ENCODE measurements at places on chromosomes 7 and 10.

DNA sequence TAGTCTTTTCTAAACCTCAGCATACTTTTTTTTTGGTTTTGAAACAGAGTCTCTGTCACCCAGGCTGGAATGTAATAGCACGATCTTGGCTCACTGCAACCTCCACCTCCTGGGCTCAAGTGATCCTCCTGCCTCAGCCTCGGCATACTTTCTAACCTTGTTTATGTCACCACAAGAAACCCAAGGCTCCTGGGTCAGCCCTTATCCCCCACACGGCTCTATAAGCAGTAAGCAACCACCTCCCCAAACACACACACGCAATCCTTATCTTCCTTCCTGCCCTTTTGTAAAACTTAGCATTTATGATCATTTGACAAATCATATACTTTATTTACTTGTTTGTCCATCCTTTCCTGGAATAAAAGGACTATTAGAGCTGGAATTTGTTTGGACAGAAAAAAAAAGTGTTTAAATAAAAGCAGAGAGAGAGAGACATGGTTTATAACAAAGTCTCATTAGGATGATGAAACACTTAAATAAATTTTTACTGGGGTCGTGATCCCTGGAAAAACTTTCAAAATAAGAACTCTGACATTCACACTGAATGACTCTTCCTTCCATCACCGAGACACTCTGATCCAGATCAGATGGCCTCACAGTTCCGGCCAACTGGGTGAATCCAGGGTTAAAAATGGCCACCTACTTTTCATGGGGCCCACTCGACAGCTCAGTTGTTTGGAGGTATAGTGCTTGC, 72.7 kb upstream of the PIK3CG start:
- no peak for DNase-seq

DNA sequence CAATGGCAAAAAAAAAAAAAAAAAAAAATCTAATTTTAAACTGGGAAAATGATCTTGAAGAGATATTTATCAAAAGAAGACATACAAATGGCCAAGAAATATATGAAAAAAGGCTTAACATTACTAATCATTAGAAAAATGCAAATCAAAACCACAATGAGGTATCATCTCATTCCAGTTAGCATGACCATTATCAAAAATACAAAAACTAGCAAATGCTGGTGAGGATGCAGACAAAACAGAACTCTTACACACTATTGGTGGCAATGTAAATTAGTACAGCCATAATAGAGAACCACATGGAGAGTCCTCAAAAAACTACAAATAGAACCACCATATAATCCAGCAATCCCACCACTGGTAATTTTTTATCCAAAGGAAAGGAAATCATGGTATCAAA, 489.6 kb downstream of the TNS3 start:
- no peak for DNase-seq

GRCh38 chr10:101624526-101625102, 36.5 kb downstream of the DPCD start:
- no peak for DNase-seq

DNA sequence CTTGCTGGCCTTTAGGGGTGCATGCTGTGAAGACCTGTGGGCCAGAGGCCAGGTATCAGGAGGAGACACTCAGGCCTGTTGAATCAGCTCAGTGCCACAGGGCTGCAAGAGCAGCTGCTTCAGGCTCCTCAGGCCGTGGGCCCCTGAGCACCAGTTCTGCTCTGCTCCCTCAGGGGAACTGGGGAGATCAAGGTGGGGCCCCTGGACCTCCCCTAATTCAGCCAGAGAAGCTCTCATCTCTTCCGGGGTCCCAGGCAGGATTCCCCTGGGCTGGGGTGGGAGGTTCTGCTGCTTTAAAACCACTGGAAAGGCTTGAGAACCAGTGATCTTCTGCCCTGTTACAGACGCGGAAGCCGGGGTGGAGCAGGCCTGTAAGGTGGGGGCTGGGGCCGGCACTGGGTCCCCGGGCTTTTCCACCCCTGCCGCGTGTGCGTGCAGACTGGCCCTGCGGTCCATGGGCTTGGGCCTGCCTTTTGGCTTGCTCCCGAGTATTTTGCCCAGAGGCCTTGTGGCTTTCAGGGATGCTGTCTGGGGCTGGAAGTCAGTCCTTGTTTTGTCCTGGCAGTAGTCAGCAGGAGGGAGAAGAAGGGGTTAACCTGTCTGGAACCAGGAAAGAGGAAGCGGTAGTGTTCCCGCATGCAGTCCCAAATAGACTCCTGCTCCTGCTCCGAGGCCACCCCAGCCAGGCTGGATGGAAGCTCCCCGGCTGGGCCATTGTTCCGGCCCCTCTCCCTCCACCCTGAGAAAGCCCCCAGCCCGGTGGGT, 74.3 kb downstream of the LHPP start:
- no peak for DNase-seq

DNA sequence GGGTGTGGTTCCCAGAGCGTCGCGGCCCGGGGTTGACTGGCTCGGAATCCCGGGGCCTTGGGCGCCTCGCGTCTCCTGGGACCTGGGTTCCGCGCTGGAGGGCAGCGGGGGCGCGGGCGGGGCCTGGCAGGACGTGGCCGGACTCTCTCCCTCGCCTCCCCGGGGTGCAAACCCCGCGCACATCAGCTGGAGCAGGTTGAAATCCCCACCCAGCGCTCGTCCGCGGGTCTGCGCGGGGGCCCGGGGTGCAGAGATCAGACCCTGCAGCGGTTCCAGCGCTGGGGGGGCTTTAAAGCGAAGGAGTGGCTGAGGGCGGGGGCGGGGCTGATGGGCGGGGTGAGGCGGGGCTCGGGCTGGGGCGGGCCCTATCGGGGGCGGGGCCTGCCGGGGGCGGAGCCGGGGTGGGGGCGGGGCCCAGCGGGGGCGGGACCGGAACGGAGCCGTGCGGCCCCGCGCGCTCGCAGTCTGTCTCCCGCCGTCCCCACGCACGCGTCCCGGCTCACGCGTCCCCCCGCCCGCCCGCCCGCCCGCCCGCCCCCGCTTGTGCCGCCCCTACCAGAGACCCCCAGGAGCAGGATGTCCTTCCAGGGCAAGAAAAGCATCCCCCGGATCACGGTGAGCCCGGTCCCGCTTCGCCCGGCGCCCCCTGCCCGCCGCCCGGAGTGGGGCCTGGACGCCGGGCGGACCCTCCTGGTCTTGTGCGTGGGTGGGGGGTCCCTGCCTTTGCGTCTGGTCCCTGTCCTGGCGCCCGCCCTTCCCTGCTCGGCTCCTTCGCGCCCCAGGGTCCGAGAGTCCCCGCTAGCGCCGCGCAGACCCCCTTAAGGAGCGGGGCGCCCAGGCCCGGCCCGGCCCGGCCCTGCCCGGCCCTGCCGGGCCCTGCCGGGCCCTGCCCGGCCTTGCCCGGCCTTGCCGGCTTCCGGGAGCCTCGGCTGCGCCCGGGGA, at the start of gene DPYSL4:
DPYSL4 (plus strand) TSS at position 461 of the 942 bp plus-strand sequence; CDS start at position 577, 116 bp downstream.
- no peak for DNase-seq

DNA sequence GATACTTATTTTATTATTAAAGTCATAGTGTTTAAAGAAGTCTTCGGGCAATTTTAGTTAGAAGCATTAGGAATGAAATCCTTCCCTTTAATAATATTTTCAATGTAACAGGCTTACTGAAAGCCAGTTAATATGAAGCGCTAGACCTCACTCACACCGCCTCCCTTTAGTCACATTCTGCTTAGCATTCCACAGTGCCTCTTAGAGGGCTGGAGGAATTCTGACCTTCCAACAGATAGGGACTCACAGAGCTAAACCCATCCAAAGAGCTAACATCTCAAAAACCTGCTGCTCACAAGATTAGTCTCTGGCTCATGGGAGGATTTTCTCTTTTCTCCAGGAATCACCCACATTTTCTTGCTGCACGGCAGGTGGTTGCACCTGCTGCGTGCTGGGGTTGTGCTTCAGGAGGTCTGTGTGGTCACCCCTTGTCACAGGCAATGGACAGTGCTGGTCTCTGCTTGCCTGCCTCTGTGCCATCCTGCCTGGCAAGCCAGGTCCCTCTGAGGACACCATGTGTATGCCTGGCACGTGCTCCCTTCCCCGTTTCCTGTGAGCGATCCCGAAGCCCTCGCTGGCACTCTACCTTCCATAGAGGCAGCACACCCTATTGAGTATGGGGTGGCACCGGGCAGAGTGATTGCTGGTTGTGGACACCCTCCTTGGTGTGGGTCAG, 91.8 kb downstream of the KLF6 start:
- no peak for DNase-seq

DNA sequence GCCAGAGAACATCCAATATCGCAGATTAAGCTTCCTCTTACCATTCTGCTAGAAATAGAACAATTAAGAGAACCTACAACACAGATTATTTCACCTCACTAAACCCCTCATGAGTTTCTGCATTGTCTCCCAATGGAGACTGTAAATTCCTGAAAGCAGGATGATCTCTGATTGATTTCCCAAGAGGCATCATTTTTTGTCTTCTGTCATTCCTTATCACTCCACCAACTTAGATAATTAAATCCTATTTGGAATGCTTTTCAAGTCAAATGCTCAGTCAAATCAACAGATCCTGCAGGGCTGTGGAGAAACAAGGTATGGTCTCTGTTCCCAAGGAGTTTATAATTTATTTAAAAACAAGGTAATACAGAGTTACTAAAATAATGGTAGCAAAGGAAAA, 161.5 kb downstream of the MTERF1 start:
- no peak for DNase-seq

DNA sequence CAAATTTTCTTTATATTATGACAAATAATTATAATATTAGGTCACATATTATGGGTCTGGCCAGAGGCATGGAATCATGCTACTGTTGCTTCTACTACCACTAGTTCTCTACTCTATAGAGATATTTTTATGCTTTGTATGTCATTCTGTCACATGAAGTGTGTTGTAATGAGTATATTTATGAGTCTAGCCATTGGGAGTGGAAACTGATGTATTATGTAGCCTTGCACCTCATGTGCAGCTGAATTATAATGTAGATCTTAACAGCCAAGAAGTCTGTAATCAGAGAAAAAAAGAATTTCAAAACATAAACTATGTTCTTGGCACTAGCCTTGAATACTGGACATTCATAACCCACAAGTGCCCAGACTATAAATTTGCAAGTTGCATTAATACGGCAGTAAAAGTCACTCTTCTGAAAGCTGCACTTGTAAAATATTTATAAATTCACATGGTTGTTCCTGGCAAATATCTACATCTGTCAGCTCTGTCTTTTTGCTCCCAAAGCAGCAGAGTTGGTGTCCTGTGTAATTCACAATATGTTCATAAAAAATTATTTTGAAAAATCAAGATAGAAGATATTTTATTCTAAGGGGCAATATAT, 48.6 kb upstream of the SKAP2 start:
- no peak for DNase-seq

DNA sequence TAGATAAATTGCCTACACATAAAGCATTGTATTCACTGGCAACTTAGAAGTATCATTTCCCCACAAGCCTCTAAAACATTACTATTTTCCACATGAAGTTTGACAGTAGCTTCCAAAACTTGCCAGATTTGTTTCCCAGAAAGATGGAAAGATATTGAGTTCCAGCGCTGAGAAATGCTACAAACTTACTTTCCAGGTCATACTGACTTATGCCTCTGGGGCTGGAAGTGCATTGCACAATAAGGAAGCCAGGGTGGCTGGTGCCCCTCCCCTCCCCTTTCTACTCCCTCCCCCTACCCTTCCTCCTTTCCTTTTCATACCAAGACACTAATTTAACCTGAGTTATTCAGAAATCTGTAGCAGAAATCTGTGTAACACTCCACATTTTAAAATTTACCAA, 212.6 kb downstream of the WDR37 start:
- no peak for DNase-seq

DNA sequence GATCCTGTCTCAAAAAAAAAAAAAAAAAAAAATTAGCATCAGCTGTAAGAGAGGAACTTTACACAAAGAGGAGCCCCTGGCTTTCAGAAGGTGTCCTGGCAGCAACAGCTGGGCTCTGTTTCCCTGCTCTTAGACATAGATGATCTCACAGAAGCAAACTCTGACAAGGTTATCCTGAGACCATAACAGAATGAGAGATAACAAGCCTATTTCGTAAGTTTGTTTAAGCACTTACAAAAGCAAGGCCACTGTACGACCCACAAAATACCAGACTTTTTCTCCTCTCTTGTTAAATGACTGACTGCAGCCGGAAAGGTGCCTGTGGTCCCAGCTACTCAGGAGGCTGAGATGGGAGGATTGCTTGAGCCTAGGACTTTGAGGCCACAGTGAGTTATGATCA, 33.3 kb upstream of the OTUD1 start:
- DNase-seq = no peak

- DNase-seq = no peak
Measured at GRCh38 chr7:82347808-82348207, 95.8 kb downstream of the CACNA2D1 start.

- DNase-seq = no peak
Measured at GRCh38 chr10:87619705-87620104, 40.0 kb upstream of the PAPSS2 start.

- no peak for DNase-seq
Measured at GRCh38 chr10:122795924-122796323, 49.7 kb downstream of the CUZD1 start.

GRCh38 chr7:64849924-64850499, 53.1 kb upstream of the ZNF273 start:
- no peak for DNase-seq

DNA sequence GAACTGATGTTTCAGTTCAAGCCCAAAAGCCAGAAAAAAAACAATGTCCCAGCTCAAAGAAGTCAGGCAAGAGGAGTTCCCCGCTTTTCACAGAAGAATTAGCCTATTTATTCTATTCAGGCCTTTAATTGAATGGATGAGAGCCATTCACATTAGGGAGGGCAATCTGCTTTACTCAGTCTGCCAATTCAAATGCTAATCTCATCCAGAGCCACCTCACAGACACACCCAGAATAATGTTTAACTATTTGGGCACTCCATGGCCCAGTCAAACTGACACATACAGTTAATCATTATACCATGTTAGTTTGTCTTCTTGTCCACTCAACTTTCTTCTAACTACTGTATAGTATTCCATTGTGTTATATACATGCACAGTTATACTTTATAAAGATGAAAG, 2.6 kb upstream of the NPSR1 start:
- DNase-seq = no peak

DNA sequence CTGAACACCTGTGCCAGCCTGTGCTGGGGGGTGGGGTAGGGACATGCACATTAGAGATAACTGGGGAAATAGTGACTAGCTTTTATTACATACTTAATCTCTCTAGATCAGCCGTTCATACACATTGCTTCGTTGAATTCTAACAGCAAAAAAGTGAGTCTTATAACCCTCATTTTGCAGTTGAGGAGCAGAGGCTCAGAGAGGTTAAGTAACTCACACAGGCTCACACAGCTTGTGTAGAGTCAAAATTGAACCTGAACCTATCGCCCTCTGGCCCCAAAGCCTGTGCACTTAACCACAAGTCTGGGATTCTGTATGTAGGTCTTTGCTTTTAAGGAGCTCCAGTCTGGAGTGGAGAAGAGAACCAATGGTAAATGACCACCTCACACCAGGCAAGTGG, 59.9 kb downstream of the CDH23 start:
- no peak for DNase-seq
